Astrocyte of the hippocampus (primary cell): ENCODE measurements at places on chromosomes 1 and 21.
A peak's percentile ranks its signal among the peaks of the same experiment; 100 is the strongest.

DNA sequence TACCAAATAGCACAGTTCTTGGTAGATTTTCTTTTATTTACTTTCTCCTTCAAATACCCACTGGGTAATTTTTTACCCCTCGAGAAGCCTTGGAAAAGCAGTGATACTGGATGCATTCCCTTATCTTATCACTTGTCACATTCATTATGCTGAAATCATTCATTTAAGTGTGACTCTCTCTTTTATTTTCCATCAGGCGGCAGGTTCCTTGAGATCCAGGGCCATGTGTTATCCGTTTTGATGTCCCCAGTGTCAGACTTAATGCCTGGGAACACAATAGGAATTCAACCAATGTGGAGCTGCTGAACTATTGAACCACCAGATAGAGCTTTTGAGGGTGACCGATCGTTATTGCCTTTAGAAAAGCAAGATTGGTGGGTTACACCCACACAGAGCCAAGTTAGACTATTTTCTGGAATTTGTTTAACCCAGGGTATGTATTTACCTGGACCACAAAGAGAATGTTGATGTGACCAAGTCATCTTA is 51.5 kb upstream of the ATP5PO start:
- DNase-seq = peak; percentile 28

GRCh38 chr1:230316864-230317745 is 109.0 kb downstream of the PGBD5 start:
- DNase-seq = no peak

DNA sequence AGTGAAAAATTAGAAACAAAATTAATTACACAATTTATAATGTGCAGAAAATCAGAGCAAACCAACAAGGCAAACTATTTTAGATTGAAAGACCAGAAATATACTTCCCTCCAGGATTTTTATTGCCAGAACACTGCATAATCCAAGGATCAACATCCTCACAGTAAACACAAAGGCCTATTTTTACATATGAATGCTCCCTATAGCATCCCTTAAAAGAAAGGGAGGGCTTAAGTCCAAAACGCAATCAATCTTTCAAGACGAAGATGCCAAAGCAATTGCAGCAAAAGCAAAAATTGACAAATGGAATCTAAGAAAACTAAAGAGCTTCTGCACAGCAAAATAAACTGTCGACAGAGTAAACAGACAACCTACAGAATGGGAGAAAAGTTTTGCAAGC is 18.6 kb upstream of the CHIA start:
- no peak for DNase-seq

DNA sequence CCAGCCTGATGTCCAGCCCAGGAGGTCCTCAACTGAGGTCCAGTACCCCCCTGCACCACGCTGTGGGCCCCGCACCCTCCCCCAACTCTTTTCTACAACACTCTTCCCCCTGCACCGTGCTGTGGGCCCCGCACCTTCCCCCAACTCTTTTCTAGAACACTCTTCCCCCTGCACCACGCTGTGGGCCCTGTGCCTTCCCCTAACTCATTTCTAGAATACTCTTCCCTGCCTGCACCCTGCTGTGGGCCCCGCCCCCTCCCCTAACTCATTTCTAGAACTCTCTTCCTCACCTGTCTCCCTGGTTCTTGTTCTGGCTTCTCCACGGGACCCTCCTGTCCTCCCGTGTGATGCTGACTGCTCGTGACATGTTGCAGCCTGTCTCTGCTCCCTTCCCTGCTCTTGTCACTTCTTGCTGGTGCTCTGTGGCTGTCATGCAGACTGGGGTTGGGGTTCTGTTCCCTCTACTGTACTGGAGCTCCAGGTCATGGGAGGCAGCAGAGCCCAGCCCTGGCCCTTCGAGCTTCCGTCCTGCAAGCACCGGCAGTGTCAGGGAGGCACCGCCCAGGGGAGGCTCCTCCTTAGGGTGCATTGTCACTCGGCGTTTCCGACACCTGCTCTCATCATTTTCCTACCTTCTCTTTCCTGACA is 160.1 kb upstream of the COL6A1 start:
- DNase-seq = no peak

DNA sequence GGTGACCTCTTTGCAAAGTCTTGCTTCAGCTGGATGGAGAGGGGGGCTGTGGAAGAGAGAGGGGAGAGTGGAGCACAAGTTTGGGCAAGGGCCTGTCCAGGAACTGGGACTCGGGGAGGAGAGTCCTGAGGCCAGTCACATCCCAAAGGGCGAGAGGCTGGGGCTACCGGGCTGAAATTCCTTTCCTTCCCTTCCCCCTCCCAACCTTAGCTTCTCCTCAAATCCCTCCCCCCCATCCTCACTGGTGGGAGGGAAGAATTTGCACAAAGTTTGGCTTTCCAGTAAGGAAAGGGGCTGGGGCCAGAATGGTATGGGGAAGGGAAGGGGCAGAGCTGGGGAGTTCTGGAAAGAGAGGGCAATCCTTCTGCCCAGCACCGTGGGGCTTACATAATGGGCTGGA is 854 bp downstream of the CNTN2 start:
- no peak for DNase-seq

- DNase-seq = no peak
Observed at GRCh38 chr1:177126267-177126666, 38.2 kb downstream of the ASTN1 start.

DNA sequence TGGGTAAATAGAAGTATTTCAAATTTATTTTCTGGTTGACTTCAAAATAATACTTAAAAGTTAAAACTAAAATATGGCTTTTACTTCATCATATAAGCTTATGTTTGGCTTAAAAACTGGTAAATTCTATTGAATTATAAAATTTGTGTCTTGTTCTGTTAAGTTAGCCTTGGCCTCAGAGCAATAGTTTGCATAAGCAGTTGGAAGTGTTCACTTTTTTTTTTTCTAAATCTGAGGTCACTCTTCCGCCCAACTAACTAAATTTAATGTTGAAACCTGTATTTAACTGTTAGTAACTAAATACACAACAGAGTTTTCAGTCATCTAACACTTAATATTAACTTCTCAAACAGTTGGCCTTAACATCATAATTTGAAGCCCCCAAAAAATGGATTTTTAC is 871.7 kb upstream of the ADAMTS5 start:
- no peak for DNase-seq

DNA sequence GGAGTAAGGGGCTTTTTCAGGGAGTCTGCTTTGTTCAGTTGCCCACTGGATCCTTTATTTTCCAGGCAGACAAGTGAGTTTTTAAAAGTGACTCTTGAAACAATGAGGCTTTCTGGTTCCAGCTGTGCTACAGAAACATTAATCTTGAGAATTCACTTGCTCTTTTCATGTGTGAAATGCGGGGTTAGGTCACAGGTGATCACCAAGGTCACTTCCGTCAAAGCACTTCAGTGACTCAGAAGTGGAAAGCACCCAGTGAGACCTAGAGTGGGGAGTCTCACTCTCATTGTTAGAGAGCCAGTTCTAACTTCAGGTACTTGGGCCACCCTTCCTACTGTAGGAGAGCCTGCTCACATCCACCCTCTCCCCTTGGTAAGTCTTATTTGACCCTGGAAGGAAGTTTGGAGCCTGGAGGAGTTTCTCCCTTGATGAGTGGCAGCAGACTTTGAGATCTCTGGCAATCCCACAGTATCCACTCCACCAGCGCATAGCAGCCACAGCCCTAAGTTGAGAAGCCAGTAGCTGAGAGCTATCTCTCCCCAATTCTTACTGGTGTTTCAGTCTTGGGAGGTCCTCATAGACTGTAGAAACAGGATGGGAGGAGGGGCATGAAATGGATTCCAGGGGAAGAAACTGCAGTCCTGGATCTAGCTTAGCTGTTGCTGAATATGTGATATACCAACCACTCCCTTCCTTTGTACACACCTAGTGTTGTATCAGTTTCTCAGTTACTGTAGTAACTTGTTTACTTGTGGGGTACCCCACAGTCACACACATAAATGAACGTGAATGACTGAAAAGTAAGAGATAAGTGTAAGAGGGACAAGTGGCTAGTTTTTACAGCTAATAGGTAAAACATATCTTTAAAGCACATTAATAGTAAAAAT is 3.1 kb downstream of the TACSTD2 start:
- no peak for DNase-seq

- DNase-seq = no peak
Observed at GRCh38 chr1:33438364-33439160, 7.7 kb upstream of the PHC2 start.

DNA sequence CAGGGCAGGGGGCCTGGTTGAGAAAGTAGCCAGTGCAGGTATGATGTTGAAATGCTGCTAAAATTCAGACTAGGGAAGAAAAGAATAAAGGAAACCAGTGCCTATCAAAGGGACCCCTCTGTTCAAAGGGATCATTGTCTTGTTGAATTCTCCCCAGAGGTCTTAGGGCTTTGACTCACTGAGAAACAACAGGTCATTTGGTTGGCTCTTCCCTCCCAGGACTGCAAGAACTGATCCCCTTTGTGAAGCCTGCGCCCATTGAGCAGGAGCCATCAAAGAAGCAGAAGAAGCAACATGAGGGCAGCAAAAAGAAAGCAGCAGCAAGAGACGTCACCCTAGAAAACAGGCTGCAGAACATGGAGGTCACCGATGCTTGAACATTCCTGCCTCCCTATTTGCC is 11.8 kb upstream of the CELSR2 start:
- DNase-seq = no peak

DNA sequence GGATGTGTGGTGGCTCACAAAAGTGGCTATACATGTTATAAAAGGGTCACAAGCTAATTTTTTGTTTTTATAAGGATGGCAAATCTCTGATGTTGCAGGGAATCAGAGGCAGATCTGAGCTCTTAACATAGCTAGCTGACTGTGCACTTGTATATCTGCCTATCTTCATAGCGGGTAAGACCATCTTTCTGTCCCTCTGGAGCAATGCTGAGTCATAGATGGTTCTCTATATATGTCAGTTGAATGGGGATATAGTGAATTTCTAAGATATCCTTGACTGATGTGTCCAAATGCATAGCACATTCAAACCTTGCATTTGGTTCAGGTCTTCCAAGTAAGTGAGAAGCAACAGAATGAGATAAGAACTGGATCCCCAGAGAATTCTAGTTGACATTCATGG is 272.6 kb upstream of the PROX1 start:
- no peak for DNase-seq

GRCh38 chr1:81756872-81757271 is 43.9 kb upstream of the ADGRL2 start:
- peak; percentile 74 for DNase-seq

GRCh38 chr1:230321741-230322420 is 104.3 kb downstream of the PGBD5 start:
- DNase-seq = no peak

- peak; percentile 70 for DNase-seq
Observed at GRCh38 chr1:167720965-167721616, 691 bp upstream of the MPZL1 start.

- peak; percentile 7 for DNase-seq
Observed at GRCh38 chr1:90879281-90879680, 142.6 kb downstream of the ZNF644 start.

GRCh38 chr21:46320331-46320801 is 3.3 kb downstream of the C21orf58 start:
- no peak for DNase-seq

DNA sequence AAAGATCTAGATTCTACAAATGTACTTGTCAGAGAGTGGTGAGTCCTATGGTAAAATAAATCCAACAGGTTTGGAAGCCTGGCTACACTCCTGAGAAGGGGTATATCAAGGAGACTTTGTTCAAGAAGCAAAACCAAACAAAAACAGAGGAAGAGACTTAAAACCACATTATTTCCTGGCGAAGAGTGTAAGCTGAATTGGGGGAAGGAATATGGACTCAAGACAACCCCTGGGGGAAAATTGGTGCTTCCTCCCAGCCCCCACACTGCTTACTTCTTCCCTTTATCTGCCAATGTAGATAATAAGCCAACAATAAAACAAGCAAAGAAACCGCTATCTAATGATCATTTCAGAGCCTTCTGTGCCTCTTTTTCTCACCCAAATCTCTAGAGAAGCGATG is 48.4 kb upstream of the ZBTB18 start:
- no peak for DNase-seq

GRCh38 chr1:43995984-43996732 is 4.8 kb downstream of the CCDC24 start:
- DNase-seq = no peak

DNA sequence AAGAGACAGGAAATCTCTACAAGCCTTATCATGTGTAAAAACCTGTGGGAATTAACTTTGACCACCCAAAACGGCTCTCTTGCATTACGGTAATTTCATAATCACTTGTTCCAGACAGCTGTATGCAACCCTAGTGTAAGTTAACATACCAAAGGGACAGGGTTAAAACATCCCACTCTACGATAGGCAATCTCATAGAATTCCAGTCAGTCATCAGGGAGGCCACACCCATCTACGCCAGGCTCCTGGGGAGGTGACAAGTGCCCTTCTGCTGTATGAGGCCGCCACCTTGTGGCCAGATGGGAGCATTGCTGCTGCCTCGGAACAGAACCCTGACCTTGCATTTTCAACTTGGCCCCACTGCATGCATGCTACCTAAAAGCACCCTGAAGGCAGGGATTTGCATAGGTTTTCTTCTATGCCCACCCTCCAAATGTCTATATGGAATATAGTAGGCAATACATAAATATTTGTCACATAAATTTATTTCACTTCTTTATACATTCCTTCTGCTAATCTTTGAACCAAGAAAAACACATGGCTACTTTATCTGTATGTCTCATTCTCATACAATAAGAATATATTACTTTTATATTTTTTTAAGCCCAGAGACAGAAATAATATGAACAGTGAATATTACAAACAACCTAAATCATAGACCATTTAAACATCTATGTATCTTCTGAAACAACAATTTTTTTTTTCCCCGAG is 12.6 kb downstream of the HSF2BP start:
- DNase-seq = peak; percentile 94

GRCh38 chr1:6033986-6034749 is 11.5 kb upstream of the KCNAB2 start:
- DNase-seq = peak; percentile 58

DNA sequence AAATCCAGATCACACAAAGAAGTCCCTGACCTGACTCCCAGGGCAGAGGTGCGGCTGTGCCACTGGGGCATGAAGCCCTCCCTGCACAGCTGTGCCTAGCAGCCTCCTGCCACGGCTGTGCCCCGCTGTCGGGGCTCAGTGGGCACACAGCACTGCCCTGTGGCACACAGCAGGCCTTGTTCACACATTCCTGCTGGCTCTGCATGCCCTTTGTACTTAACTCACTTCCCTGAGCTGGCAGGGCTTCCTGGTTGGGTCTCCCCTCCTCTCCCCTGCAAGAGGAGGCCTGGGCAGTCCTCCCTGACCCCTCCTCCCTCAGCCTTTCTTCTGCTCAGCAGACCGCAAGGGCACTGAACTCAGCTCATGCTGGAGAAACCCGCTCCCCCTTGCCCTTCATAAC is 14.8 kb downstream of the LHX4 start:
- DNase-seq = no peak

- DNase-seq = peak; percentile 94
Observed at GRCh38 chr1:89762779-89763648, 57.8 kb upstream of the LRRC8D start.

DNA sequence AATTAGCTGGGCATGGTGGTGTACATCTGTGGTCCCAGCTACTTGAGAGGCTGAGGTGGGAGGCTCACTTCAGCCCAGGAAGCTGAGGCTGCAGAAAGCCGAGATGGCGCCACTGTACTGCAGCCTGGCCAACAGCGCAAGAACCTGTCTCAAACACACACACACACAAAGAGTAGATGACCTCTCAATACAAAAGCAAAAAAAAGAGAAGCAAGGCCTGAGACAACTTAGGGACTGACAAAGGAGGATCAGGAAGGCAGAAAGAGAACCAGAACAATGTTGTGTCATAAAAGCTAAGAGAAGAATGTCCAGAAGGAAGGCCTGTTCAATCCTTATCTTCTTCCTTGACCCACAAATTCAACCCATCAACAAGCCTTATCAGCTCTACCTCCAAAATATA is 18.5 kb downstream of the WASF2 start:
- DNase-seq = no peak
